Left lobe of liver (tissue), 2 donors: ENCODE measurements at places on chromosomes 2 and 18. TPM values are rescaled to one million over a fixed set of nuclear protein-coding genes. Genes with fewer than 3 reads are reported as not detected.

C2orf80 gene
- total RNA-seq = not detected

GPAT2 gene
- total RNA-seq = 1.3 TPM

GRCh38 chr2:114729026-114729425, 286.6 kb downstream of the DPP10 start:
- DNase-seq = no peak

GRCh38 chr2:236661061-236661761, 91.6 kb downstream of the ACKR3 start:
- DNase-seq = no peak

- no peak for DNase-seq
Measured at GRCh38 chr2:240384711-240385450, 50.6 kb upstream of the GPC1 start.

- no peak for DNase-seq
Measured at GRCh38 chr2:59256290-59256689, 1015.2 kb upstream of the FANCL start.

DNA sequence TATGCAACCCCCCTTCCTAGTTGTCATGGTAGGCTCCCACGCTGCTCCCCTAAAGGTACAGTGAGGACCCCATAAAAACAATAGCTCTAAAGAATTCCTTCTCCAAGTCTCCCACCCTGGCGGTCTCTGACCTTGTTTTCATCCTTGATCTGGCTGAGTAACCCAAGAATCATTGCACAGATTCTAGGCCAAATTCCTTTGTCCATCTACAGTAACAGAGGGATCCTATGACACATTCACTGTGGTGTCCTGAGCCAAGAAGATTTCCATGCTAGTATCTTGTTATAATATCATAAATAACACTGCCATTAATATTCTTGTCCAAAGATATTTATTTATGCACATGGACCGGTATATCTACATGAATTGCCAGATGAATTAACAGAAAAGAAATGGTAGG, 240.2 kb downstream of the CYP26B1 start:
- DNase-seq = no peak
